ENCODE measurements at places on chromosomes 1 and 21. TPM values are rescaled to one million over a fixed set of nuclear protein-coding genes. Genes with fewer than 3 reads are reported as not detected.

CFAP141 gene
- not detected for total RNA-seq

ZRANB2 gene
- 79.6 TPM for total RNA-seq

PHLDA3 gene
- 46.4 TPM for total RNA-seq

MAN1C1 gene
- 0.48 TPM for total RNA-seq

GRCh38 chr1:111032295-111032897 is 68.7 kb upstream of the LRIF1 start:
- H3K4me1 ChIP-seq, result no peaks in the 10 kb centered on the region
- no peak overlapping the region for H3K27ac ChIP-seq
- no peaks in the 10 kb centered on the region for H3K27me3 ChIP-seq

ZNF684 gene
- 6.0 TPM for total RNA-seq

- no peaks in the 10 kb centered on the region for H3K27me3 ChIP-seq
- no peak overlapping the region for H3K27ac ChIP-seq
- no peak overlapping the region for H3K4me3 ChIP-seq
These were observed 347.4 kb upstream of the B3GALT2 start for GRCh38 chr1:193533853-193534252.

ADAMTS1 gene
- total RNA-seq, result 0.26 TPM

MIXL1 gene
- total RNA-seq, result not detected

DNA sequence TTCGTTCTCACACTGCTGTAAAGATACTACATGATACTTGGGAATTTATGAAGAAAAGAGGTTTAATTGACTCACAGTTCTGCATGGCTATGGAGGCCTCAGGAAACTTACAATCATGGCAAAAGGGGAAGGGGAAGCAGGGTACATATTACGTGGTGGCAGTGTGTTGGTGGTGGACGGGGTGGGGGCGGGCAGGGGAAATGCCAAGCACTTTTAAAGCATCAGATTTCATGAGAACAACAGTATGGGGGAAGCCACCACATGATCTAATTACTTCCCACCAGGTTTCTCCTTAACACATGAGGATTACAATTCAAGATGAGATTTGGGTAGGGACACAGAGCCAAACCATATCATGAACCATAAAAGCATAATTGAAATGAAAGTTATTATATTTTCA is 88.5 kb downstream of the UBE2U start:
- H3K36me3 ChIP-seq, result no peaks in the 10 kb centered on the region
- no peaks in the 10 kb centered on the region for H3K27me3 ChIP-seq
- DNase-seq, result no peak
- H3K4me3 ChIP-seq, result no peak overlapping the region
- no peak overlapping the region for H3K27ac ChIP-seq

GRCh38 chr1:22347854-22348760 is 103.5 kb upstream of the ZBTB40 start:
- DNase-seq, result no peak
- peaks cover 5% of the 10 kb centered on the region for H3K27me3 ChIP-seq
- H3K36me3 ChIP-seq, result no peaks in the 10 kb centered on the region
- H3K4me3 ChIP-seq, result no peak overlapping the region

All from PC-9 (cell line).